Stimulated activated CD4-positive, alpha-beta T cell treated with anti-CD3 and anti-CD28 coated beads, Interleukin-15, amount 100 ng/mL, for 1 hour (primary cell): ENCODE measurements at places on chromosomes 2 and 18.

DNA sequence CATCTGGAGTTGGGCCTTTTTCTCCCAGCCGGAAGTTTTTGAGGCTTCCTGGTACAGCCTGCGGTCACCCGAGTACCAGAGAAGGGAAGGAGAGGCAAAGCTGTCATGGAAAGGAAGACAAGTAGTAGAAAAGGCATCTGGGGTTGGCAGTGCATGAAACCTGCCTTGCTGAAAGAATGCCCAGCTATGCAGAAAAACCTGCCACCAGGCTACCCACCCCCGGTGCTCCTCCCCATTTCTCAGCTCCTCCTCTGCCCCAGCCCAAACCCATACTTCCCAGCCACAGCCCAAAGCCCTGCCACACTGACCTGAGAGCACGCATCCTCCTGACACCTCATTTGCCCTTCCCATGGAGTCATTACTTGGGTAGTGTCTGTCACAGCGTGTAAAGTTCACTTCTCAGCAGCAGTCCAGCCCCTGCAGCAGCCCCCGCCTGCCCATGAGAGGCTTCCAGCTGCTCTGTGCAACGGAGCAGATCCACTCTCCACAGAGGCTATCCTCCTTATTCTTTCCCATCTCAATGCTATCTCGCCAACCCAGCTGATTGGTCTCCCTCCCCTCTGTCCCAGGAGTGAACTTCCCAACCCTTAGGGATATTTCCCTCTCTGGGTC, 40.4 kb upstream of the MAL start:
- DNase-seq = no peak

- DNase-seq = no peak
Measured at GRCh38 chr2:168758970-168759820, 43.2 kb upstream of the NOSTRIN start.

- no peak for DNase-seq
Measured at GRCh38 chr2:143262389-143262788, 133.2 kb downstream of the ARHGAP15 start.

DNA sequence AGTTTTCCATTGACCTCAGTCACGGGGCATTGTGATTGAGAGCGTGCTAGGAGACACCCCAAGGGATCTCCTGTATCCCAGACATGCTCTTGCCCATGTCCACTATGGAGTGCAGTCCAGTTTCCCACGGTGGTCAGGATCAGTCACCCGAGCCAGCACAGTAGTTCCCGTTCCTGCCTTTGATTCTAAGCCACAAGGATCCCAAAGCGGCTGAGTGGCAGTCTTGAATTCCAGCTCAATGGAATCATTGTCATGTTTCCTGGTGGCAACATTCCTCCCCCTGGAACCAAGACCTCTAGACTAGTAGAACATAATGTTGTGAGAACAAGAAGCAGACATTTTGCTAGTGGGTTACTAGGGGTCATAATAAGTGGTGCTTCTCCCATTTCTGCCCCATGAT, 154.3 kb downstream of the SEPTIN10 start:
- no peak for DNase-seq

- no peak for DNase-seq
Measured at GRCh38 chr18:50559752-50560680, at the start of gene MAPK4. Gene MAPK4, plus strand, starts transcription at chr18:50560087. Its CDS starts 103,872 bp downstream, at chr18:50663959.

- DNase-seq = no peak
Measured at GRCh38 chr2:4175343-4175742, 472.0 kb downstream of the DCDC2C start.

DNA sequence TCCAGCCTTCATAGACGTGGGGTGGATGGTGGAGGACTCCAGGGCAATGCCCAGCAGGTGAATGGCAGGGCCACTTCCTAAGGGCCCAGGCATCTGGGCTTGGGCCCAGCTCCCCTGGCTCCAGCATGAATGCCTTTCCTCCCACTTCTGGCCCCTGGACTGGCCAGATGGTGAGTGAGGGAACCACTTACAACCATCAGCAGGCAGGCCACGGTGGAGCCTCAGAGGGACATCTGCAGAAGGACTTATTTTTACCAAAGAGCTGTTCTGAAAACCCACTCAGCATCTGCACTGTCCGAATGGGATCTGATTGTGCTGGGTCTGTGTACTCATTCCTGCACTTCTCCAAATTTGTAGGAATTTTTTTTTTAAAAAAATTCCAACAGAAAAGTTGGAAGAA, 69.6 kb downstream of the SNTG2 start:
- DNase-seq = no peak

- DNase-seq = no peak
Measured at GRCh38 chr2:54404270-54404669, 51.9 kb upstream of the SPTBN1 start.

DNA sequence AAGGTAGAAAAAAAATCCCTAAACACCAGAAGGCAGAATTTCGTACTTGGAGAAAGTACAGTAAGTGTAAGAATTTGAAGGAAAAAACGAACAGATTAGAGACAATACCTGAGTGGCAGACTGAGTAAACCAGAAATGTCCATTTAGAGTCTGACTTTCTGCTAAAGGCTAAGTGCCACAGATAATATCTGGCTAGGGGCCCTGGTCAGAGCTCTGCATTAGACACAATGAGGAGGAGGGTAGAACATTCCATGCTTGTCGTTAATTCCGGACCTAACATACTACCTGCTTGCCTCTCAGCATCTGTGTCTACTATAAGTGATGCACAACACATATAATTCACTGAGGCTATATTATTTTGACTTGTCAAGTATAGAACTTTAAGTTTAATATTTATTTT, 18.1 kb downstream of the SEPTIN10 start:
- DNase-seq = no peak

DNA sequence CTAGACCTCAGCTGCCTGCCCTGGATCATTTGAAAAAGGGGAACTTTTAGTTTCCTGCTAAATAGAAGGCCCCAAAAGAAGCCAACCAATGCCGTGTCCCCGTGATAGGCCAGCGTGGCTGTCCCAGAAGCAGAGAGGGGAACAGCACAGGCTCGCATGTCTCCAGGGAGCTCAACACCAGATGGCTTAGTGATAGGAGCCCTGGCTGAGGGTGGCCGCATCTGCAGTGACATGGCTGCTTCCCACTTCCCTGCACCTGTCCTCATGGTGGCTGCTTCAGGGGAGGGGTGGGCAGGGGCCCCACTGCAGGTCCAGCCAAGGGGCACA, 79.6 kb downstream of the MBP start:
- no peak for DNase-seq

DNA sequence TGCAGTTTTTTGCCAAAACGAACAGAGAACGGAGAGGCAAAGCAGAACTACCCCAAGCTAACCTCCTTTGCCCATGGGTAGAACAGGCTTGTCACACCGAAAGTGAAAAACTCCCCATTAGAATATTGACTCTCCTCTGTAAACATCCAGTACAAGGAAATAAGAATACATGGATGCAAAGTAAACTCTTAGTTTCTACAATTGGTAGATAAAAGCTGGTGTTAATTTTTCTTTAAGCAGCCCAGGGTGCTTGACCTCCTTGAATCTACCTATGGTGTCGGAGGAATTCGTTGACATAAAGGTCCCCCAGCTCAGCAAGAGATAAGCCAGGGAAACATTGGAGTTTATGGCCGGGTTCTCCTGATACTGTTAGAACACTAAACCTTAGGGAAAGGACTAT, 48.4 kb upstream of the DSG1 start:
- no peak for DNase-seq

- no peak for DNase-seq
Measured at GRCh38 chr2:9666306-9666705, 35.5 kb upstream of the YWHAQ start.

- no peak for DNase-seq
Measured at GRCh38 chr2:134718023-134718816, 580 bp downstream of the TMEM163 start.

GRCh38 chr2:184199274-184199673, 399.1 kb upstream of the ZNF804A start:
- DNase-seq = no peak

- no peak for DNase-seq
Measured at GRCh38 chr2:54524226-54524991, 68.3 kb downstream of the SPTBN1 start.

DNA sequence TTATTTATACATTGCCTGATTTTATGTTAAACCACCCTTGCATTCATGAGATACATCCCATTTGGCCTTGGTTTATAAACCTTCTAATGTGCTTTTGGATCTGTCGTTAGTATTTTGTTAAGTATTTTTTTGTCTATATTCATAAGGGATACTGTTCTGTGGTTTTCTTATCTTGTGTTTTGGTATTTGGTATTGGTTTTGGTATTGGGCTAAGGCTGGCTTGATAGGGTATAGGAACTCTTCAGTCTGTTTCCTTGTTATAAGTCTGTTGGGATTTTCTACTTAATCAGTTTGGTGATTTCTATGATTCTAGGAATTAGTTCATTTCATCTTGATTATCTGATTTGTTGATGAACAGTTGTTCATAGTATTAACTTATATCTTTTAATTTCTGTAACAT, 49.2 kb downstream of the RELCH start:
- no peak for DNase-seq

DNA sequence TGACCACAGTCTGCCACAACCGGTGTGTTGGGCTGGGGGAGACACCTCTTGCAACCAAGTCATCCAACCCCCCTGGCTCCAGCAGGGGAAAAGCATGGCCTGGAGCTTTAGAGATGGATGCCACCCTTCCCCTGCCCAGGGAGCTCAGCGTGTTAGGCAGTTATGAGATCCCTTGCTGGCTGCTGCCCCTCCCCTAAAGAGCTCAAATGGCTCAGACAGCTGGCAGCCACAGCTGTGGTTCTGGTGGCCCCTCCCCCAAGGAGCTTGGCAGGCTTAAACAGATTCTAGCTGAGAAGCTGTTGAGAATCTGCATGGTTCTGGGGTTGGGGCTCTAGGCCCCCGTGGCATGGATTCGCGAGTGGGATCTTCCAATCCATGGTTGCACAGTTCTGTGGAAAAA, 64.7 kb downstream of the TEX51 start:
- no peak for DNase-seq

GRCh38 chr18:58038063-58038462, 6.0 kb upstream of the NEDD4L start:
- no peak for DNase-seq

- DNase-seq = no peak
Measured at GRCh38 chr2:2448178-2448577, 117.1 kb upstream of the MYT1L start.

GRCh38 chr2:65204461-65205210, 23.0 kb upstream of the ACTR2 start:
- no peak for DNase-seq

GRCh38 chr2:95303191-95303919, 6.2 kb downstream of the KCNIP3 start:
- DNase-seq = no peak

- no peak for DNase-seq
Measured at GRCh38 chr2:49111006-49111405, 43.3 kb downstream of the FSHR start.

DNA sequence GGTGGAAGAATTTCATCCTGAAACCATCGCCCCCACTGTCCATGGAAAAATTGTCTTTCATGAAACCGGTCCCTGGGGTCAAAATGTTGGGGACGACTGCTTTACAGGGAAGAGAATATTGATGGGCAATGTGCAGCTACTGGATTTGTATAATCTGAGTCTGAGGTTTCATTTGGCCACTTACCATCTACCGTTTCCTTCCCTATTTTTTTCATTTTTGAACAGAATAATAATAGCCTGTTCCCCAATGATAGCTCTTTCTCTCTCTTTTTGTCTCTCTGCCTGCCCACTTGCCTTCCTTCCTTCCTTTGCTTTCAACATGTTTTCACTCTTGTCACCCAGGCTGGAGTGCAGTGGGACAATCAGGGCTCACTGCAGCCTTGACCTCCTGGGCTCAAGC, 78.3 kb upstream of the TLK1 start:
- DNase-seq = no peak

GRCh38 chr2:105179469-105180372, 61.8 kb upstream of the GPR45 start:
- no peak for DNase-seq

DNA sequence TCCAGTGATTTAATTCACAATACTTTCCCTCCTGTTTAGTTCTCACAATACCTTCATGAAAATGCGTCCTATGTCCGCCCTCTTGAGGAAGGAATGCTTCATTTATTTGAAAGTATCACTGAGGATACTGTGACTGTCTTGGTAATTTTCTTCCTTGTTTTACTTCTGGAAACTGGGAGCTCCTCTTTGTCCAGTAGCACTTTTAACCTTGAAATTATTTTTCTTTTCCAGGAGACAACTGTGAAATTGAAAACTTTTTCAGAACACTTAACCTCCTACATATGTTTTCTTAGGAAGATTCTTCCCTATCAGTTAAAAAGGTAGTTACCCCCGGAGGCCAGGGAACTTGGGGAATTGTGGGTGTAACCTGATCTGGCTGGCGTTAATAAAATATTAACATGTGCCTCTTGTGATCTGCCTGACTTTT, 58.9 kb upstream of the STON1 start:
- DNase-seq = no peak

DNA sequence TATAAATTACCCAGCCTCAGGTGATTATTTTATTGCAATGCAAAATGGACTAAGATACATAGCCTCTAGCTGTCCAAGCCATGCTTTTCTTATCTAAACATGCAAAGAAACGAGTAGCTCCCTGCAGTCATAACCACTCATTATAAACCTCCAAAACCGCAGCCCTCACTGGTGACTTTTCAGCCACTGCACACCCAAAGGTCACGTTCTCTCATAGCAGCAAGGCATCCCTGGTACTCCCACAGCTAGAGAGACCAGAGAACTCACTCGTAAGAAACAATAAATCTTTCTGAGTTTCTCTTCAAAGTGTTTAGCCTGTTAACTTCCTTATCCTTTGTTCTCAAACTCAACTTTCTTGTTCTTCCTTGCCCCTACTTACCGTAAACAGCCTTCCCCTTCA, 28.5 kb upstream of the RALBP1 start:
- DNase-seq = no peak

GRCh38 chr2:67716895-67717396, 319.8 kb downstream of the ETAA1 start:
- no peak for DNase-seq

DNA sequence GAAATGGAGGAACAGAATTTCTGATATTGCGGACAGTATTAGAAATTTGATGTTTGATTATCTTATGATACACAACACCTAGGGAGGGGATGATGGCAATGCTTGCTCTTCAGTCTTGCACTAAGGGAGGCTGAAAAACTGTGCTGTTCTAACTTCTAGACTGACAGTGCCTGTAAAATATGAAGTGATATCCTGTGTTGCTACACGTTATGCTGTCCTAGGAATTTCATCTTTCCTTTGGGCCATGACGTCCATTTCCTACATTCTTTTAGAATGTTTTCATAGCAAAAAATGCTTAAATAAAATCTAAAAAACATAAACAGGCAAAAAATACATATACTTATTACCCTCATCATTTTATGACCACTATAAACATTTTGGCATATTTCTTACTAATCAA, 55.3 kb downstream of the OSBPL1A start:
- no peak for DNase-seq

- DNase-seq = no peak
Measured at GRCh38 chr2:151862700-151863099, 34.5 kb upstream of the ARL5A start.
